ENCODE measurements at places on chromosomes 7 and 10.

GRCh38 chr10:74008212-74008731 is 10.4 kb downstream of the VCL start:
- DNase-seq = no peak

- DNase-seq = peak; percentile 23
These were observed 376 bp downstream of the GNA12 start for GRCh38 chr7:2843711-2844152.

DNA sequence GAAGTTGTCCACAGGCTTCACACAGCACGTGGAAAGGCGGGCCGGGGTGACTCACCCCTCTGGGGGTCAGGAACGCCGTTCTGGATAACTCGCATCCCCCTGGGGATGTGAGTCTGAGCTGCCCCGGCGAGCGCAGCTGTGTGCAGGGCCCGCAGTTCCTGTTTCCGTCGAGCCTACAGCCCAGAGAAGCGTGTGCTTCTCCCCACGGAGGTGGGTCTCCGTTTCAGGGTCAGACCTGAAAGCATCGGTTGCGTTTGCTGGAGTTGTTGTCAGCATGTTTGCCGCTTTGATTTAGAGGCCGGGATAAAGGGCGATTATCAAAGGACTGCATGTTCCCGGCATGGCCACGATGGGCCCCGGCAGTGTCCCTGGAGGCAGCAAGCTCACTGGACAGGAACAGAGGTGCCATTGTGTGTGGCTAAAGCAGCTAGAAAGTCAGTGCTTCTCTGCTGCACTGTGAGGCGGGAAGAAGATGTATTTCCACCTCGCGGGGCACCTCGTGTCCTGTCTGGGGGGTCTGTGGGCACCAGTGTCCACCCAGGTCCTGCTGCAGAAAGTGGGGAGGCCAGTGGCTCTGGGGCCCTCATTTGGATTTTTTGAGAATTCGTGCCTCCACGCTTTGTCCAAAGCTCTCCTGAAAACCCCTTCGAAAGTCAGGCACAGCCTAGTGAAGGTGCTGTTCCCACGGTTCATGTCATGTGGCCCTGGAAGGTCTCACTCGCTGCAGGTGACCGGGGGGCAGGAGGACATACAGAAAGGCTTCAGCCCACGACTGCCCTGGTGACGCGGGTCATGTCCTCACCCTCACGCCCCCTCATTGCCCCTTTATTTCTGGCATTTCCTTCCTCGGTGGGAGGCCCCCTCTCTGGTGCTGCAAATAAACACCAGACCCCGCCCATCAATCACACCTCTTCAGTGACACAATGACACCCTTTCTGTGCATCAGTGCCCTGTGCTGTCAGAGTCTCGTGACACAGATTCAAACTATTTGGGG is 27.4 kb upstream of the GDI2 start:
- DNase-seq = peak; percentile 88

- DNase-seq = no peak
These were observed 164.7 kb downstream of the CAMK1D start for GRCh38 chr10:12513775-12514673.

- no peak for DNase-seq
These were observed 2.0 kb downstream of the GARS1 start for GRCh38 chr7:30596721-30597120.

All from germinal center (tissue), 1 donor.